NCI-H1417 (cell line): ENCODE measurements at places on chromosomes 5 and 9.

GRCh38 chr5:1511651-1512540 lies 11.9 kb downstream of the LPCAT1 start:
- DNase-seq = no peak

- DNase-seq = peak; percentile 95
These were observed 2.7 kb upstream of the LHX2 start for GRCh38 chr9:124008694-124009530.

- DNase-seq = peak; percentile 42
These were observed 47.9 kb downstream of the ALG2 start for GRCh38 chr9:99173570-99174504.

DNA sequence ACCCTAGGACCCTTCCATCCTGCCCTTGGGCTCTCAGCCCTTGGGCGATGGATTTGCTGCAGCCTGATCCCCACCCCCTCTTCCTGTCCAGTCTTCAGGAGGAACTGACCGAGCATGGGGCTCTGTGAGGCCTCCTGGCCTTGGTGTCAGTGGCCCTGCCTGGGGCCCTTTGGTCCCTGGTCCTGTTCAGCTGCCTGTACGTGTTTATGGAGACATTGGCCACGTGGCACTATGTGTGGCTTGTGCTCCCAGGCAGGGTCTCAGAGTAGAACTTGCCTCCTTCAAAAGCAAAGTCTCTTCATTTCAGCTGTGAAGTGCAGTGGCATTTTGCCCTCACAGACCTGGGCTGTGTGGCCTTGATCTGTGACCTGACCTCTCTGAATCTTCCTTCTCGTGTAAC lies 11.1 kb downstream of the FCN2 start:
- DNase-seq = no peak

DNA sequence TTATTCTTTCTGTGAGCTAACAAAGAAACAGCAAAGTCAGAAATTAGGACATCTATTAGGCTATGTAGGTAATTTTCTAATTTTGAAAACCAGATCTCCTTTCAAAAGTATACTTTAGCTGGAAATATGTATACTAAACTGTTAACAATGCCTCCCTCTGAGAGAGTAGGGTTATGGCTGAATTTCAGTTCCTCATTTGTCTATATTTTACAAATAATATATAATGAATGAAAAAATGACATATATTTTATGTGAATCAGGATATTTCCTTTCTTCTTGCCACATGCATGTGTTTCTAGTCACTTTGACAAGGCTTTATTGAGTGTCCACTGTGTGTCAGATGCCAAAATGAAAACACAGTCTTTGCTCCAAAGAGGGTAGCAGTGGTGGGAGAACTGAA lies 15.4 kb downstream of the HACD4 start:
- no peak for DNase-seq

- DNase-seq = no peak
These were observed 55.4 kb downstream of the ADAMTS2 start for GRCh38 chr5:179289756-179290385.

GRCh38 chr9:124449381-124450151 lies 685 bp upstream of the ADGRD2 start:
- no peak for DNase-seq

DNA sequence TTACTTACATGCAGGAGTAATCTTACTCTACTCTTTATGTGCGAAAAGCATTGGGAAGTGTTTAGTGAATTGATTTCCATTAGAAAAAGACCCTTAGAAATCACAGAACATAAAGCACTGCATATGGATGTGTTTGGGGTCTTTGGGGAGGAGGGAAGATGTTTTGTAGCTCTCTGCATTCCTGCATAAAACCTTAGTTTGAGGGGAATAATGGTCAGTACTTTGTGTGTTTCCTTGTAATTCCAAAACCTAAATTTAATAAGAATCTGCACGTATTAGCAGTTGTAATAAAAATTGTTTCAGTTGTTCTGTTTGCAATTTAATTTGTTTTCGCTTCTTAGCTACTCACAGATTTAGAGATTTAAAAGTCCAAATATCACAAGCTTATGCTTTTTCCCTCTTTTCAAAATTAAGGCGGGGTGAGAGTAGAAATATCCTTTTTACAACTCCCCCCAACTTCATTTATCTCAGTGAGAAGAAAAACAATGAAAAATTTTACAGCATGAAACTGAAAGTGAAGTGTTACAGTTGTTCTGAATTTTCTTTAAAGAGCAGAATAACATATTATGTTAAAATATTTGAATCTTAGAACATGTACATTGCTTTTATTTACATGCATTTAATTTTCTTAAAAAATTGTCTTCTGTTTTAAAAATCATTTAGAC lies 143.8 kb downstream of the SMARCA2 start:
- no peak for DNase-seq
